Type B pancreatic cell (in vitro differentiated cells): ENCODE measurements at places on chromosomes 12 and 14.
A peak's percentile ranks its signal among the peaks of the same experiment; 100 is the strongest.

DNA sequence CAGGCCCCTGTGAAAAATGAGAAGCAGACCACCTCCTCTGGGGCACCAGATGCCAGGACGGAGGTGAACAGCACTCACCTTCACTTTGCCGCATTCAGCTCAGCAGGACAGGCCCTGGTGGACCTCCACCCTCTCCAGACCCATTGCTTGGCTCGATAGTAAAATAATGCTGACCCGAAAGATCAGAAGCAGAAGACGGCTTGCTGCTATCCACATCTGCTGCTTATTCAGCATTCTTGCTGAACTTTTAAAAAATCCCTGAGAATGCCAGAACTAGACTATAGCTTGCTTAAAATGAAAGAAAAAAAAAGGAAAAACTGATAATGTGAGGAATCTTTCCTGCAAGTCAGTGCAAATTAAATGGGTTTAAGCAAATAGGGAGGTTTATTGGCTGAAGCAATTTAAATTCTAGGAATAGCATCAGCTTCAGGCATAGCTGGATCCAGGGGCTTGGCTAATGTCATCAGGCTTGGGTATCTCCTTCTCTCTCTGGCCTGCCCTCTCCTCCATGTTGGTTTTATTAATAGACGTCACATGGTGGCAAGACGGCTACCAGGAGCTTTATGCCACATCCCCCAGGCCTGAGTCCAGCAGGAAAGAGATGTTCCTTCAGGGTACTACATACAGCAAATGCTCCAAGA, 137.9 kb downstream of the SCARB1 start:
- DNase-seq = no peak

DNA sequence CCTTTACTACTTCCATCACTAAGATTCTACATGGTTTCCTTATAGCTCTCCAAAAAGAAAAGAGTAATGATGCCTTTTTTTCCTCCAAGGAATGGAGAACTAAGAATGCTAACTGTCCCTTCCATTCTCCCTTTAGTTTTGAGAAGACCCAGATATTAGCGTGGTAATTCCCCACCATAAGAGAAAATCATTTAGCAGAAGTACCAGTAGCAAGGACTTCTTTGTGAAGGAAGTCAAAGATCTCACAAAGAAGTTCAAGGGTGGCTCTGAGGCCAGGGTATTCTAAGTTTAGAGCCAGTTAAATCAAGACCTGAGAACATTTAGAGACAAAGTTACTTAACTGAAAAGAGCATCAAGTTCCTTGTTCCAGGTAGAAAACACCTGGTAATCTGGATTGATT, 7.3 kb downstream of the USP15 start:
- DNase-seq = no peak

- no peak for DNase-seq
Observed at GRCh38 chr14:70665448-70666360, 24.0 kb downstream of the TTC9 start.

- DNase-seq = no peak
Observed at GRCh38 chr14:88929656-88930436, 105.4 kb downstream of the TTC8 start.

- no peak for DNase-seq
Observed at GRCh38 chr14:99242238-99242637, 29.8 kb downstream of the BCL11B start.

GRCh38 chr14:88551094-88551870, 3.5 kb downstream of the PTPN21 start:
- peak; percentile 83 for DNase-seq
